ENCODE measurements at places on chromosomes 11 and 22.

GRCh38 chr11:125174057-125174456, 9.5 kb downstream of the PKNOX2 start:
- no peak for DNase-seq

DNA sequence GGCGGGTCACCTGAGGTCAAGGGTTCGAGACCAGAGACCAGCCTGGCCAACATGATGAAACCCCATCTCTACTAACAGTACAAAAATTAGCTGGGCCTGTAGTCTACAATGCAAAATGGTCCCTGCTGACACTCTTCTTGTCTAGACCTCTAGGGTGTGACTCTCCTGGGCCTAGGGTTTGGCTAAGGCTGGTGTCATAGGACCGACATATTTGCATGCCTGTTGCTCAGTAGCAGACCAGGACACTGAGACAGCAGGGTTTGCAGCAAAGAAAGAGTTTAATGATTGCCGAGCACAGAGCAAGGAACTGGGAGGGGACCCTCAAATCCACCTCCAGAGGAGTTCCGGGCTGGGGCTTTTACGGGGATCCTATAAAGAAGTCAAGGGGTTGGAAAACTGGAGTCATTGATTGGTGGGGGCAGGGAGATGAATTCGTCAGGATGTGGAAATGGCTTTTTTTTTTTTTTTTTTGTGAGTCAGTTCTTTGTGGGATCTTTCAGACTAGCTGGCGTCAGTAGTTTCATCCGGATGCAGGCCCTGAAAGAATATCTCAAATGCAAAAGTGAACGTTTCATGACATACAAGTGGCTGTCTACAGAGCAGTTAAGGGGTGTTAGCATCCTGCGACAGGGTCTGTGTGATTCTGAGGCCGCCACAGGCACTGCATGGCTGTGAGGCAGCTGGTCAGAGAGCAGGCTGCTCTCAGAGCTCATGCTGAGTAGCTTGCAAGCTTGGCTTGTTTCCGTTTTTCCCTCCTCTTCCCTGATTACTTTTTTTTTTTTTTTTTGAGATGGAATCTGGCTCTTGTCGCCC, 27.2 kb upstream of the A4GALT start:
- DNase-seq = no peak

GRCh38 chr22:44181033-44181911, 547 bp downstream of the PARVG start:
- DNase-seq = no peak

GRCh38 chr11:110689306-110689705, 22.9 kb downstream of the ARHGAP20 start:
- DNase-seq = no peak

DNA sequence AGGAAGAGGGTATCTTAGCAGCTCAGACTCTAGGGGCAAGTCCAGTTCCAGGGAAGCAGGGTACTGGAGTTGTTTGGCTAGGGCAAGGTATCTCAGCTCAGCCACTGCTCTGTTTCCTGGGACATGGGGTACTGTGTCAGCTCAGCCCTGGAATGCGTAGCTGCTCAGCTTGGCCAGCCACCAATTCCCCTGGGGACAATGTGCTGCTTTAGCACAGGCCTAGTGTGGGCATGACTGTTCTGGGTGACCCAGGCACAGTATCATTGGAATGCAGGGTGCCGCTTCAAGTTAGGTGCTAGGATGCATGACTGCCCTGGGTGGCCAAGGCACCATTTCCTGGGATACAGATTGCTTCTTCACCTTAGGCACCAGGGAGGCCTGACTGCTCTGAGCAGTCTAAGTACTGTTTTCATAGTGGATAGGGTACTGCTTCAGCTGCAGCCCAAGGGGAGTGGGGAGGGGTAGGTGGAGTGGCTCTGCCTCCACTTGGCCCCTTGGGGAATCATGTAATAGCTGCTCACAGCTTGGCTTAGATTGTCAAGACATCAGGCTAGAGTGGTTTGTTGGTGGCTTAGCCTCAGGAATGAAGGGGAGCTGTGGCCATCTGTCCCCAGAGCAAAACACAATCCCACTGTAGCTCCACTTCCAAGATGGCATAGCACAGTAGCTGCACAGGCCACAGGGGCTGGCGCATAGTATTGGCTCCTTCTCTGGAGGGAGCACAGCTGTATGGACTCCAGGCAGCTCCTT, 36.0 kb downstream of the MADD start:
- DNase-seq = no peak

- DNase-seq = no peak
These were observed 19.0 kb upstream of the CABP7 start for GRCh38 chr22:29700900-29701154.

DNA sequence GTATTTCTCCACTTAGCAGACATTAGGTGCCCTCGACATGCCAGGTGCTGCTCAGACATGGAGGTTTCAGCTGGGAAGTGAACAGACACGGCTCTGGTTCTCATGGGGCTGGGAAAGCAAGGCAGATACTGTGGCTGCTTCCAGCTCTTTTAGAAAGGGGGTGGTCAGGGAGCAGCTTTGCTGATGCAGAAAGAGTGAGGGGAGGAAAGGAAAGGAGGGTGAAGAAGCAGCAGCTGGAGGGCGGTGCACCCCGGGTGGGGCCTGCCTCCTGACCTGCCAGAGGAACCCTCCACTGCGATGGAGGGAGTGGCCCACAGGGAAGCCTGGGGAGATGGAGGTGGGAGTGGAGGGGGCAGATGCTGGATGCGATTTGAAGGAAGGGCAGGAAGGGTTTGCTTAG, 76.8 kb downstream of the MORC2 start:
- DNase-seq = no peak

- no peak for DNase-seq
These were observed 94.1 kb upstream of the ANO1 start for GRCh38 chr11:69983897-69984438.

GRCh38 chr11:8567602-8568198, 26.3 kb downstream of the STK33 start:
- DNase-seq = no peak

DNA sequence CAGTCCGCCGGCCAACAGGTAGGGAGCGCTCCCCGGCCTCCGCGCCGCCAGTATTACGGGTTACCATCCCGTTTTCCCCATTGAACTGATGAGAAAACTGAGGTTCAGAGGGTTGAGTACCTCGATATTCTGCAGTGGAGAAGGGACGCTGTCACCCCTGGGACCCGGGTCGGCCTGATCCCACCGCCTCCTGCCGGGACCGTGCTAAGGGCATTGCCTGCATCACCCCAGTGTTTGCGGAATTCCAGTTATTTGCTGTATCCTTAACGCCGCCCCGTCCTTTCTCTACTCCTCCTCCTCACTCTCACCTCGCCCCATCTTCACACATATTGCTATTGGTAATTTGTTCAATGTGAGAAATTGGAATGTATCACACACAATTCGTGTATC, 370 bp upstream of the A4GALT start:
- DNase-seq = no peak

DNA sequence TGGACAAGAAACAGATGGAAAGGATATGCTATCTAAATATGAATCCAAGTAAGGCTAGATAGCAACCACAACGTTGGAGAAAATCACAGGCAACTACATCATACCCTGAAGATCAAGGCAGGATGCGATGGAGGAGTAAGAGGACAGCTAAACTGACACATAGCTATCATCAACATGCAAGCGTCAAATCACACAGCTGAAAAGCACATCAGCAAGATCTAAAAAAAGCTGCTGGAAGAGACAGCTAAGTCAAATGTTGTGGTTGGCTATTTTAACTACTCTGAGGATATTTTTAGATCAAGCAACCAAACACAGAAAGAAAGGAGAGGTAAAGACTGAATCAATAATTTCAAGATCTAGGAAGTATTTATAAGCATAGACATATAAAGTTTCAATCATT, 466.9 kb downstream of the BRD1 start:
- no peak for DNase-seq

GRCh38 chr11:131669401-131669780, 299.0 kb downstream of the NTM start:
- no peak for DNase-seq

DNA sequence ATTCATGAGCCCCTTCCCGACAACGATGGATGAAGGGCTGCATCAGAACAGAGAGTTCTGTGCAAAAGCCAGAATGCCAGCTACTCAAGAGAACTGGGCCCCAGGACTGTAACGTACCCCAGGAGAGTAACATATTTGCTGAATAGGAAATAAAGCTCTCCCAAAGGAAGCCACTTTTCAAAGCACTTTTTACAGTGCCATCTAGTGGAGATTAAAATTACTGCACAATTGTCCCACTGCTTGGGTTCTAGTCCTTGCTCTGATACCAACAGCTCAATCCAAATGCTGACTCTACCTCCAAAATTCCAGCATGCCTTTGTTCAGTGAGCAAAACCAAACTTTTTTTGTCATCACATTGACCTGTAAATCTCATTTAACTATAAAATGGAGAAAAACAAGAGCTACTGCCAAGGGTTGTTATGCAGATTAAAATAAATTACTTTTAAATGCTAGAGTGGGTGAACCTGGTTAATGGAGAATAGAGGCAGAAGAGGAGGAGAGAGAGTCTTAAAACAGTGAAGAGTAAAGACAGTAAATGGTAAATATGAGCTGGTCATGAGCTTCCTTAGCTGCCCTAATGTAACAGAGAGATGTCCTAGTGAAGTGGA, 87.6 kb upstream of the FSHB start:
- no peak for DNase-seq

- no peak for DNase-seq
These were observed 4.1 kb downstream of the SYT13 start for GRCh38 chr11:45282081-45282480.

DNA sequence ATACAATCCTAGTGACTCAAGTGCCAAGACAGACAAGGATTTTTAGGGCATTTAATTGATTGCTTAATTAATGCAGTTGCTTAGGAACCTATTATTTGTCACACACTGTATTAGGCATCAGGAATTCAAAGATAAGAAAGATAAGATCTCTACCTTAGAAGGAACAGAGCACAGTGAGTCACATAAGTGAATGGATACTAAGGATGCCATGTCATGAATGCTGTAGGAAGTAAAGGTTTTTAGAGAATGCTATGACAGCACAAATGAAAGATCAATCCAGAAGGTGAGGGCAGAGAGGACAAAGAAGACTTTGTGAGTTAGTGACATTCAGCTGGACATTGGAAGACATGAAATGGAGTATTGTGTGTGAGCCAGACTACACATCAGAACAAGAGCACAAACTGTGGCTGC, 147.9 kb upstream of the DDI1 start:
- DNase-seq = no peak

DNA sequence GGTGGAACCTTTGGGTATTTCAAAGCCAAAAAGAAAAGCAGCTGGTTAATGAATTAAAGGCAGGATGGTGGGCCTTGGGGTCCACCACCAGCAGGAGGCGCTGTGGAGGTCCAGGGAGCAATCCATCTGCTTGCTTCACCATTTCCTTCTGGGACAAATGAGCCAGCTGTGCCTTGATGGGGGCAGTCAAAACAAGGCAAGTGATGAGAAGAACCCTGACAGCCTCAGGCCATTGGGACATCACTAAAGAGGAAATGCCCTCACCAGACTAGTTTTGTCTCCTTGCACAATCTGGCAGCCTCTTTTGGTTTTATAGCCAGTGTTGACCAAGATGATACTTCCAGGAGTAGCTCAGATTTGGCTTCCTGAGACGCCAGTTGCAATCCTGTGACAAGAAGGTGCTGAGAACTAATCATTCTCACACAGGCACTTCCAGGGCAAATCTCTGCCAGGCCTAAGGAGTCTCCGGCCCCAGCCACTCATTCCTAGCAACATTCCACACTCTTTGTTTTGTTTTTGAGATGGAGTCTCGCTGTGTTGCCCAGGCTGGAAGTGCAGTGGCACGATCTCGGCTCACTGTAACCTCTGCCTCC, 38.2 kb upstream of the WEE1 start:
- DNase-seq = peak; percentile 1

DNA sequence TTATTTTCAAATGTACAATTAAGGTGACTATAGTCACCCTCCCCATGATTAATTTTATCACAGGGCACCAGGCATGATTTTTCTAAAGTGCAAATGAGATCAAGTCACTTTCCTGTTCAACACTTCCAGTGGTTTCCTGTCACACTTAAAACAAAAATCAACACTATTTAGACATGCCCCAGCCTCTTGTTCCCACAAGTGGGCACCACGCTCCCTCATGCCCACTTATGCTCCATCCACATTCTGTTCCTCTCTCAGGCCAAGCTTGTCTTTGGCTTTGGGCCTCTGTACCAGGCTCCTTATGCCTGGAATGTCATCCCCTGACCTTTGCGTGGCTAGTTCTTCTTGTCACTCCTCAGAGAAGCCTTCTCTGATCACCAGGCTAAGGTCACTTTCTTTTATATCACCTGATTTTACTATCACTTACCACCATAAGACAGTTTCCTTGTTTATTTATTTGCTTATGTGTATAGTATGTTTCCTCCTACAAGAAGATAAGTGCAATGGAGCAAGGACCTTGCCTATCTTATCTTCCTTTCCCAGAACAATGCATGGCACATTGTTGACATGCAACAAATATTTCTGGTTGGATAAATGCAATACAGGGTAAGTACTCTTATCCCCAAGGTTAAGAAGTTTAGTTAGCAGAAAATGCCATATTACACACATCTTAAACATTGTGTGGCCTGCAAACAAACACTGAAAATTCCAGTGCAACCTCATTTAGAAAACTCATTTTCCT, 50.9 kb upstream of the PANX1 start:
- DNase-seq = no peak

- DNase-seq = no peak
These were observed 7.5 kb upstream of the SOX10 start for GRCh38 chr22:37991731-37992442.

- DNase-seq = no peak
These were observed 14.6 kb downstream of the DKK3 start for GRCh38 chr11:11993839-11994238.

- DNase-seq = no peak
These were observed 402.8 kb downstream of the NXPE2 start for GRCh38 chr11:115080923-115081680.

DNA sequence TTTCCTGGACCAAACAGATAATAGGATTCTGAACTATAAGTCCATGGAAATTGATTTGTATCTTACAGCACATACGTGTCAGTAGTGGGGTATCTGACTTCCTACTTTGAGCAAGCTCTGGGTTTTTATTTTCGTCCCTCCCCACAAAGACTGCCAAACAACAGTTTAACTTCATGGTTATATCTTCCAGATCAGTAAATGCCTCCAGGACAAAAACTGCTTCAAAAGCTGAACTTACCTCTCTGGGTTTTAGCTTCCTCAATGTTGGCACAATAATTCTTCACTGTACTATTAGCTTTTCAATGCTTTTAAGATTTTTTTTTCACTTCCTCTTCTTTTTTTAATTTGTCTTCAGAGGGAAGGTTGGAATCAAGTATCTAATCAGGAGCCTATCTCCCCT, 4.2 kb upstream of the DPF2 start:
- DNase-seq = no peak

DNA sequence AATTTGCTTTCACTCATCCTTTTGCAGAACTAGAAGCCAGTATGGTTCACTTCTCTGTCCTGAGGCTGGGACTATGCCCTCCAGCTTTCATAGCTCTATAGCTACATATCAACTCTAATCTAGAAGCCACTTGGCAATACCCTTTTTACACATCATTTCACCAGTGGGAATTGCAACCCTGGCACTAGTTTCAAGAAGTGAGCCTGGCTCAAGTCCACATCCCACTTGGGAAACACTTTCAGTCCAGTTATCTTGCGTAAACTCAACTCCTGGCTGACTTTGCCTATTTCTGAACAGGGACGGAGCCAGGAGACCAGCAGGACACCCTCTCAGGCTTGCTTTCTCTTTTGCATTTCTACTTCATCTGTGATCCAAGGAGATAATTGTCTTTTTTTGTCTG, 19.9 kb upstream of the FAT3 start:
- DNase-seq = no peak
